ENCODE measurements at places on chromosomes 2 and 18.

- DNase-seq, result no peak
Observed at GRCh38 chr2:39568561-39569006, 97.1 kb upstream of the TMEM178A start.

DNA sequence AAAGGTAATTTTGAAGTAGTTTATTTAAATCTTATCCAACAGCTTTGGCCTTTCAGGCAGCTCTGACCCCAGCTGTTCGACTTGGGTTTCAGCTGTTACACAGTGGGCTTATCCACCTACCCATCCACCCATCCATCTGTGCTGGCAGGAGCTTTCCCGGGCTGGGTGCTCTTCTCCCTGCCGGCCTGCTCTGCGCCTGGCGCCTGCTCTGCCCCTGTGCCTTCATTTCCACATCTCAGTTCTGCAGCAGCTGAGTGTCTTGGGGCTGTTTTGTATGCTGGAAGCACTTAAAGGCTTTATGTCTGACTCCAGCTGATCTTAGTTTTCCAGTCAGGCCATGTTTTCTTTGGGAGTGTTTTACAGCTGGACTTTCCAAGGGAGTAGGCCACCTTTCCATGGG, 24.2 kb downstream of the LDLRAD4 start:
- DNase-seq, result no peak

DNA sequence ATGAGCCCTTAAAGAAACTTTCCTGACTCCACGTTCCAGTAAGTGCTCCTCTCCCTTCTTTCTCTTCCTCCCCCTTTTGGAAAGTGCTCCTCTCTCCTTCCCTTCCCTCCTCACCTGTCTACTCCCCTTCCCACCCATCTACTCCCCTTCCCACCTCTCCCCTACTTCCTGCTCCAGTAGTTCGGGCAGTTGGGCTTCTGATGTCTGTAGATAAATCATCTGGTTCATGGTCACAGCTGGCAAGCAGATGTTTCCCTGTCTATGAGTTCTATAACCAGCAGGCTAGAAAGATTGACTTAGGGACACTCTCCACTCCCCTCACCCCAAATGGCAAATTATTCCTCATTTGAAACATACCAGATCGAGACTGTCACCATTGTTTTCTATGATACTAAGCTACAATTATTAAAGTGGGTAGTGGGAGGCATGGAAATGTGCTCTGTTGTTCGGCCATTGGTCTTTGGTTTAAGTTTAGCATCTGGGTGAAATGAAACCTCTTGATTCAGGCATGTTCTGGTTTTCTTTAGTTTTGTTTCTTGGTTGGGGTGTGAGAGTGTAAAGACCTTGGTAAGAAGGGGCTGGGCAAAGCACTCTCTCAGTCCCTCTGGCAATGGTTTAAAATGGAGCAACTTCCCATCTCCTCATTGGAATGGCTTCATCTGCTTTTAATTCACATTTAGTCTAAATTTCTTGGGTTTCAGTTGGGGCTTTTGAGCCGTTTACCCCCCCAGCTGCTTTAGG, 413.2 kb upstream of the SPRED2 start:
- no peak for DNase-seq

GRCh38 chr2:106181064-106181463, 13.0 kb downstream of the UXS1 start:
- no peak for DNase-seq

- DNase-seq, result no peak
Observed at GRCh38 chr18:50594012-50594411, 34.1 kb downstream of the MAPK4 start.

DNA sequence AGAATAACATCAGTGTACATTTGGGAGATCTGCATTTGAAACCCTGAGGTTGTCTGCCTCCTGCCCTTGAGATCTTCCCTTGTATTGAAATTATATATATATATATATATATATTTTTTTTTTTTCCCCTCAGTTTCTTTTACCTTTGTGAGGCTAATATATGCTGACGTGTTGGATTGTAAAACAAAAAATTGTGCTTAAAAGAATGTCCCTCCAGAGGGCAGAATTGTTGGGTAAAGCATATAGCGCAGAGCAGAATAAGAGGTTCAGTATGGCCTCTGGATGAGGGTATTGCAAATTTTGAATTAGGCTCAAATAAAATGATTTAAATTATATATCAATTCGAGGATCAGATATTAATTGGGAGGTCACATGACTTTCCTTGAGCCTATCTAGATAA, 12.4 kb downstream of the NABP1 start:
- no peak for DNase-seq

GRCh38 chr18:79868168-79868784, 70.5 kb downstream of the KCNG2 start:
- DNase-seq, result no peak

GRCh38 chr2:241007880-241008710, 9.7 kb downstream of the SNED1 start:
- no peak for DNase-seq

DNA sequence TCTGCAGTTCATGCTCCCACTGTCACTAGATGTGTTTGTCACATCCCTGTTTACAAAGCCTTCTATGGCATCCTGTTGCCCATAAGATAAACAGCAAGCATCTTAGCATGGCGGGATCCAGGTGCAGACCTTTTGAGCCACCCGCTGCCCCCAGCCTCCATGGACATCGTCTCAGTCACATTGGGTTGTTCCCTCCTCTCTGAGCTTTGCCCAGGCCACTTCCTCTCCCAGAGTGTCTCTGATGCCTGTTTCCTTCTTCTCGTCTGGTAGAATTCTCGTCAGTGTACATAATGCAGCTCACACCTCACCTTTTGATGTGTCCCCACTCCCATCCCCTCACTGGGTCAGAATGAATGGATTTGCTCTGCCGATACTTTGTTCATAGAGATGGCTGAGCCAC, 239.0 kb upstream of the APCDD1 start:
- no peak for DNase-seq

DNA sequence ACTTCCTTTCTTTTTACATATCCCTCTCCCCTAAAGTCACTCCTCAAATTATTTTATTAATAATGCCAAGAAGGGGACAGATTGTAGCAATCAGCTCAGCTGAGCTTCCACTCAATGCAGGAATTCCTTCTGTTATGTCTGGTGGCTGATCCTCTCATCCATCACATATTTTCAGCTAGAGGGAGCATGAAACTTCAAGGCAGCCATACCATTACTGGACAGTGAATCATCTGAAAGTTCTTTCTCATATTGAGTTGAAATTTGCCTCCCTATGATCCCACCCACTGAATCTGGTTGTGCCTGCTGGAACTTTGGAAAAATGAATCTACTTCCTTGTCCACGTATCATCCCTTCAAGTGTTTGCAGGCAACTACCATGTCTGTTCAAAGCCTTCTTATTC, 11.2 kb downstream of the ZNF385B start:
- DNase-seq, result no peak

- no peak for DNase-seq
Observed at GRCh38 chr2:147872967-147873366, 28.1 kb downstream of the ACVR2A start.

- DNase-seq, result no peak
Observed at GRCh38 chr2:156343940-156344301, 11.4 kb upstream of the NR4A2 start.

DNA sequence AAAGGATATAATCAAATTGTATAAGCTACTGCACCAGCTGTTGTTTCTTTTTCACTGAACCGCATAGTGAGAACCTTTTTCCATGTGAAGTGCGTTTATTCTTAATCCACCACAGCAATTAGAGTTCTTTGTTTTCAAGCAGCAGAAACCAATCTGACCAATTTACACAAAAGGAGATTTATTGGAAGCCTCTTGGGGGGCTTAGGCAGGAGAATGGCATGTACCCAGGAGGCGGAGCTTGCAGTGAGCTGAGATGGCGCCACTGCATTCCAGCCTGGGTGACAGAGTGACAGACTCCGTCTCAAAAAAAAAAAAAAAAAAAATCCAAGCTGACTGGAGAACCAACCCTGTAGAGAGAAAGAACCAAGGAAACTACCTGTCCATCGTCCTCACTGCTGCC, 10.0 kb downstream of the ADNP2 start:
- no peak for DNase-seq

GRCh38 chr2:241399941-241400922, 44.1 kb downstream of the FARP2 start:
- DNase-seq, result no peak

- DNase-seq, result no peak
Observed at GRCh38 chr2:240639566-240639965, 14.3 kb downstream of the GPR35 start.

DNA sequence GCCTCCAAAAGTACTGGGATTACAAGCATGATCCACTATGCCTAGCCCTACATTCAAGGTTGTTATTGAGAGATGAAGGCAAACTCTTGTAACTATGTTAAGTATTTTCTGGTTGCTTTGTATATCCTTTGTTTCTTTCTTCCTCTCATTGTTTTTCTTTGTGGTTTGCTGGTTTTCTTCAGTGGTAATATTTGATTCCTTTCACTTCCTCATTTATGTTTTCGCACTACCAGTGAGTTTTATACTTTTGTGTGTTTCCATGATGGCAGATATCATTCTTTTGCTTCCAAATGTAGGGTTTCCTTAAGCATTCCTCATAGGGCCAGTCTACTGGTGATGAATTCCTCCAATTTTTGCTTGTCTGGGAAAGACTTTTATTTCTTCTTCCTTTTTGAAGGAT, 90.2 kb downstream of the NCK2 start:
- no peak for DNase-seq

- no peak for DNase-seq
Observed at GRCh38 chr2:233845301-233846060, 8.9 kb downstream of the HJURP start.

DNA sequence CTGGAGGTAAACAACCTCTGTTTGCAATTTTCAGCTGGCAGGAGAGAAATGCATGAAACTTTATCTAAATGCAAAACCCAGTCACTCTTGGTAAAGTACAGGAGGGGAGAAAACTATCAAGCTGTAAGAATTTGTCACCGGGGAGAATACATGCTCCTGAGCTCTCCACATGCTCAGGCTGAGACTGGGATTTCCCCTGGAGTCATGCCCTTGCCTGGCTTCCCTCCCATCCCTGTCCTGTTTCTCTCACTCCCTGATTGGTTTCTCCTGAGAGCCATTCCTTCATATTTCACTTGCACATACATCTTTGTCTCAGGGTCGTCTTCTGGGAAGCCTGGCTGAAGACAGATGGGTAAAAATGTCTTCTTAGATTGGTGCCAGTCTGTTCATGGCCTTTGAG, 52.9 kb upstream of the SPATS2L start:
- DNase-seq, result no peak

DNA sequence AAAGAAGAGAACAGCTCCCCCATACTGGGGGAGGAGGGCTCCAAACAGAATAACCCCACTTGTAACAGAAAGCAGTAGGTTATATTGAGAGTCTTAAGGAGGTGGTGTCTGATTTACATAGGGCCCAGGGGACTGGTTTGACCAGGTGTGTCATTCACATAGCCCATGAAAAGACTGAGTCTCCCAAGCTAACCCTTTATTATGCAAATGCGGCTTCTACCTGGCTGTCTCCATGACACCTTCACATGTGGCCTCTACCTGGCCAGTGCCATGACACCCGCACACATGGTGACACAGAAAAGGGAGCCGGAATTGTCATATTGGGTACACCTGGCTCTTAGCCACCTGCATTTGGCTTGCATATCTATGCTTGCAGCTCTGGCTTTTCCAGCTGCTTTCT, 1057.2 kb upstream of the PIK3C3 start:
- DNase-seq, result no peak

DNA sequence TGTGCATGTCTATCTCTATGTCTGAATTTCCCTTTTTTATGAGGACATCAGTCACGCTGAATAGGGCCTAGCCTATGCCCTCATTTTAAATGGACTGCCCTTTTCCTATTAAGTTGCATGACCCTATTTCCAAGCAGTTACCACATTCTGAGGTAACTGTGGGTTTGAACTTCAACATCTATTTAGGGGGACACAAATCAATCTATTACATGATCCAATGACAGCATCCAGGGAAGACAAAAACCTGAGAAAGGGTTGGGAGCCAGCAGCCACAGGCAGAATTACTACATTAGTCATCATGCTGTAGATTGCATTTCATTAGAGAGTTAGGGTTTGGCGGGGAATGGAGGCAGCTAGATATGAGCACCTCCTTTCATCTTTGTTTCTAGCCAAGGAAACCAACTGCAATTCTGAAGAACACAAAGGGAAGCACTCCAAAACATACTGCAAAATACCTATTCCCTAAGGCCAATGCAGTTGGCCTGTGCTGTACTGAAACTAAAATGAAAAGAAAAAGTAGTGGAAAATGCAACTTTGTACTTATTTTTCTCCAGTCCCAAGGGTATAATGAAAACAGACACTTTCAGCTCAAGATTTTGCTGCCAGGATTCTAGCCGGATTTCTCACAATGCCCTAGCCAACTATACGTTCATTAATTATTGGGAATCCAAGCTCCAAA, 40.4 kb upstream of the C1D start:
- no peak for DNase-seq

DNA sequence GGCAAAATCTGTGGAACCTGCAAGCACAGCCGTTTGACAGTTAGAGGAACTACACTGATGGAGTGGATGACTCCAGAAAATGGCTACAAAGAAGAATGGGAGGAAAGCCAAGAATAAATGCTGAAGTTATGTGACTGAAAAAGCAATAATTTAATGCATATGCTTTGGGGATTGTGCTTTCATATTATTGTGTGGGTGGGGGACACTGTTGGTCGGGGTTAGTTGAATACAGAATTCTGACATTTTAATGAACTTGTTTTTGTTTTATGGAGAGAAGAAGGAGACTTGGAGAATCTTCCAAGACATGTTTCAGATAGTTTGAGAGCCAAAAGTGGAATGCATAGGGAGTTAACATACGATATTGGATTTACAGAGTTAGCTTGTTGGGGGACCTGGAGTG, 68.5 kb downstream of the NRP2 start:
- DNase-seq, result no peak

GRCh38 chr2:3282056-3282998, 95.3 kb downstream of the EIPR1 start:
- DNase-seq, result no peak

DNA sequence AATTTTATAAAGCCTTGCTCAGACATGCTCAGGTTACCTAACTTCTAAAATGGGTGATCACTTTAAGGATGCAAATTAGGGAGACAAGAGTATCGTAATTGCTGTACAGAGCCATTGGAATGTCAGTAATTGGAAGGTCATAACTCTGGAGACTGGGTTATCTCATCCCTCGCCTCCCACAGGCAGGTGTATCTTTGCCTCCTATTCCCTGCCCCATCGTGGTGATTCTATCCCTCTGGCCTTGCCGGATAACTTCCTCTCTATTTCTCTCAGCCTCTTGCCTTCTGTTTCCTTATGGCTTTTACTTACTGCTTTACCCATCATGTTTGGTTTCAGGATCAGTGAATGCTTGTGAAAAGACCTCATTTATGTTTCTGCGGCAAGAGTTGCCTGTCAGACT, 2.5 kb downstream of the PDK1 start:
- no peak for DNase-seq

GRCh38 chr2:214593727-214594126, 182.9 kb downstream of the VWC2L start:
- DNase-seq, result no peak

Measured in stimulated activated CD8-positive, alpha-beta memory T cell treated with anti-CD3 and anti-CD28 coated beads, Interleukin-4, amount 100 ng/mL, for 1 hour (primary cell).